ENCODE measurements at places on chromosomes 6 and 20.

DNA sequence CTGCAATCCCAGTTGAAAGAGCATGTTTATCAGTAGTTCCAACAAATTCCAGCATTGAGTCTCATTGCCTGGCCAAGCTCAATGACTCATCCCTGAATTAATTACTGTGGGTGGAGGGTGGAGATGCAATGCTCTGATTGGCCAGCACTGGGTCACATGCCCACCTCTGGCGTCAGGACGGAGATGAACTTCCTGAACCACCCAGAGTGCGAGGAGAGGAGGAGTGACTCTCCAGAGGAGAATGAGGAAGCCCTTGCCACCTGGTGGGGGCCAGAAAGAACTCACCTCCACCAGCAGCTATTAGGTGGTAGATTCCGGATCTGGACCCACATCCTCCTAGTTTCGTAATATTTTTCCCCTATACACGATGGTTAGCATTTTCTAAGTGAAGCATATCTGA is 283.9 kb downstream of the TBC1D7 start:
- DNase-seq, result no peak

GRCh38 chr6:147023148-147023547 is 181.1 kb upstream of the STXBP5 start:
- no peak for DNase-seq

- DNase-seq, result peak; percentile 79
These were observed 83.3 kb downstream of the SYCP2 start for GRCh38 chr20:59850018-59850641.

- DNase-seq, result no peak
These were observed 19.0 kb upstream of the UNC93A start for GRCh38 chr6:167272151-167272550.

- no peak for DNase-seq
These were observed 1289.3 kb downstream of the HACE1 start for GRCh38 chr6:103570431-103570830.

DNA sequence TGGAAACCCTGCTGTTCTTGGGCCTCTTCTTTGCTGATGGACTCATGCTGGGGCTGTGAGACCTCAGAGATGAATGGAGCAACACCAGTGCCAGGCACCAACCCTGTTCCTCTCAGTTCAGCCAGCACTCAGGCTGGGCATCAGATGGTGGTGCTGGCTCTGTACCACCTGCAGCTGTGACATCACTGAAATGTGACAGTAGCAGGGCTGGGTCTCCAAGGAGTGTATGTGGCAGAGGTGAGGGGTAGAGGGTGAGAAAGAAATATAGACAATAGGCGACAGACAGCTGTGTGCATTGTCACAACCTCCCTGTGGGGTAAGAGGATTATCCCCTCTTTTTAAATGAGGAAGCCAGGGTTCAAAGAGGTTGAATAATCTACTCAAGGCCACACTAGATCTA is at the start of gene TP53TG5:
TSS of gene TP53TG5 (minus strand) at position 135 of the 400 bp plus-strand sequence. CDS start at position 46, 89 bp downstream.
- no peak for DNase-seq

- no peak for DNase-seq
These were observed 27.1 kb downstream of the BCAS1 start for GRCh38 chr20:54043076-54043967.

DNA sequence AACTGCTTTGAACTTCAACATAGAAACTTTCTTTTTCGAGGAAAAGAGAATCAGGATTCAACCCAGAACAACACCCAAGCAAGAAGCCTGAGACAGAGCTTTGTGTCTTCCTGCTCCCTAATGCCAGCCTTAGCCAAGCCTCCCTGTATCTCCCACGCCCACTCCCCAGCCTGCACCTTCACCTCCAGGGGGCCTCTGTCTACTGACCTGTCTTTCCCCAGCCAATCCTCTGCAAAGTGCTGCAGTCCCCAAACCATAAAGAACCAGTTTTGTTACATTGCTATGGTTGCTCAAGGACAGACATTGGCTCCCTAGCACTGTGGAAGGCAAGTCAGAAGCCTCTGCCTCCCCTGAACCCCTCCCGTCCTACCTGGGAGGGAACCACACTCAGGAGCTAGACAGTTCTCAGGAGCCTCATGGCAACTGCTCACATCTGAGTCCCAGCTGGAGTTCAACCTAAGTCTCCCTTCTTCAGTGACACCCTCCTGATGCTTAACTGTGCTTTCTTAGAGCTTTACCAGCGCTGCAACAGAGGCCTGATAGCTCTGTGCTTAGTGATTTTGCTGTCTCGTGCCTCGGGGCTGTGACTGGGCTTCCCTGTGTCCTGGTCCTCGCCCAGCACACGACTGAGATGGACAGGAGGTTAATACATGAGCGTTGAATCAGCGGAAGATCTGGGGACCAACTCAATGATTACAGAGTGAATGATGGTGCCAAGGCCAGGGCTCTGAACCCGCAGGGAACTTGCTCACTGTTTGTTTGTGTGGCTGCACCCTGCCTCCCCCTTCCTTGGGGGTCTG is 101.5 kb upstream of the DUSP22 start:
- no peak for DNase-seq

DNA sequence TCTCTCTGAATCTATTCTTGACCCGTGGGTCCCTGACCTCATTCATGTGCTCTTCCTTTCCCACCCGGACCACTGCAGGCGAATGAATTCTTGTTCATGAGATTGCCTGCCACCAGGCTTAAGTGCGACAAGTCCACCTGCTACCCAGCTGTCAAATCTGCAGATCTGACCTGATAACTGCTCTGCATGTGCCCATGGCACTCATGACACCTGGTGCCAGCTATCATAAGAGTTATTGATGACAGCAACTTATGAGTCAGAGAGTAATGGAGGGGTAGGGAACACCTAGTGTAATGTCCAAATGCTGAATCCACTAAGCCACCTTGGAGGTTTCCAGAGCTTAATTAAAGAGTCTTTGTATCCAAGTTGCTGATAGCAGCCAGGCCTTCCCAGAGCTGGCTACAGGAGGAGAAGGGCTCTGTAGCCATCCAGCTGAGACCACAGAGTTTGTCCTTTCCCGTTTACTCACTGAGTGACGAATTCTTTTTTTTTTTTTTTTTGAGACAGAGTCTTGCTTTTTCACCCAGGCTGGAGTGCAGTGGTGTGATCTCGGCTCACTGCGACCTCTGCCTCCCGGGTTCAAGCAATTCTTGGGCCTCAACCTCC is 17.4 kb downstream of the SHLD1 start:
- DNase-seq, result peak; percentile 28

DNA sequence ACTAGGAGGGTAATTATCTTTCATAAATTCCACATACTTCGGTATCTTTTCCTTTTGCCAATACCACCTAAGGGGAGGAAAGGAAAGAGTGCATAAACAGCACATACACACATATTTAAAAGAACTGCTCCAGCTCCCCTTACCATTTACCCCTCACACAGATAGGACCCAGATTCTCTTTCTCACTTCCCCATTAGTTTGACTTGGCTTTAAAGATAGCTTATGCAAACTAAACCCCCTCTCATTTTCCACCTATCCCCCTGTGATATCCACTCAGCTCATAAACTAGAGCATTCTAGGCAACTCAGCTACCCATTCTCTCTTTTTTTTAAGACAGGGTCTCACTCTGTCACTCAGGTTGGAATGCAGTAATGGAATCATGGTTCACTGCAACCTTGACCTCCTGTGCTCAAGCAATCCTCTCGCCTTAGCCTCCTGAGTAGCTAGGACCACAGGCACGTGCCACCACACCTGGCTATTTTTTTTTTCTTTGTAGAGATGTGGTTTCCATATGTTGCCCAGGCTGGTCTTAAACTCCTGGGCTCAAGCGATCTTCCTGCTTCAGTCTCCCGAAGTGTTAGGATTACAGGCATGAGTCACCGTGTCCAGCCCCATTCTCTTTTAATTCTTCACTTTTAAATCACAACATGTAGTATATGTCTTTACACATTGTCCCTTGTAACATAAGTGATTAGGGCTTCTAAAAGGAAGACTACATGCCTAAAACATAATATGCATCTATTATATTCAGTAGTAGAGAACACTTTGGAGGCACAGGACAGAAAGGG is 4.0 kb downstream of the FUCA2 start:
- DNase-seq, result no peak

- DNase-seq, result no peak
These were observed at the start of gene VSTM2L for GRCh38 chr20:37902504-37903313. TSS of gene VSTM2L (plus strand) at chr20:37903127. CDS start at chr20:37903351, 224 bp downstream.

DNA sequence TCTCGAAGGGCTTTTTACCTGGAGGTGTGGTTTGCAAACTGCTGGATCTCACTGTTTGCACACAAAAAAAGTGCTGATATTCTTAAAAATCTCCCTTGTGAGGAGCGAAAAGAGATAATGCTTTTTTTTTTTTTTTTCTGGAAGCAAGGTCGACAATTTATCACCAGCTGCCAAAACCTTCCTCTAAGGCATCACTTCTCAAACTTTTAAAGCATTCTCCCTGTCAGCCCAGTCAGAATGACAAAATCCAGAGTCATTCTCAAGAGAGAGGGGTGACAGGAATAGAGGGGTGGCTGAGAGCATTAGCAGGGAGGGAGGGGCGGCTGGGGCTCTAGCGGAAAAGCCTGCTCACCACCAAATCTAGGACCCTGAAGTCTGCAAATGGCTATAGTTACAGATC is 137.2 kb upstream of the ARMC2 start:
- DNase-seq, result no peak

DNA sequence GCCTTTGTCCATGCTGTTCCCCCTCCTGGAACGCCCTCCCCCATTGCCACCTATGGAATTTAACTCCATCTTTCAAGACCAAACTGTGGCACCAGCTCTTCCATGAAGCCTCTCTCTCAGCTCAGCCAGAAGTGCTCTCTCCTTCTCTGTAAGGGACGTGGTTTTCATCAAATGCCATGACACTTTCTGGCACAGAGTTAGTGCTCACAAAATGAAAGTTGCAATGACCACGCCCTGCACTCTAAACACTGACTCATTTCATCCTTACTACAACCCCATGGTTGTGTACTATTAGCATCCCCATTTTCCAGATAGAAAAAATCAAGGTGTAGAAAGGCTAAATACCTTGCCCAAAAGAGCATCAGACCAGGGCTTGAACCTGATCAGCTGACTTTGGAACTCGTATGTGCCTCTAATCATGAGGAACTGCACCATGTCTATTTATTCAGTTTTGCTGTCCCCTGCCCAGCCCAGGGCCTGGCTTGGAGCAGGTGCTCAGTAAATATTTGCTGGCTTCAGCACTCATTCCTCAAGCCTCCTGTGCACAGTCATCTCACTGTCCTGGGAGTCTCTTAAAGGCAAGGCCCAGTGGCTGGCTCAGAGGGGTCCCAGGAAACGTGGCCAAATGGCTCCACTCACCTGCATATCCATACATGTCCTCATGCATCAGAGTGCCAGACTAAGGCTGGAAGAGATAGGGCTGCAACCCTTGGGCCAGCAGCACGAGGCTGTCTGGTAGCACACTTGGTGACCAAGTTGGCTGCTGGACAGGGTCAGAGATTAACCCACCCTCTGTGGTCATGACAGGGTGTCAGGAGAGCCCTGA is 77.9 kb downstream of the MRPL14 start:
- no peak for DNase-seq

DNA sequence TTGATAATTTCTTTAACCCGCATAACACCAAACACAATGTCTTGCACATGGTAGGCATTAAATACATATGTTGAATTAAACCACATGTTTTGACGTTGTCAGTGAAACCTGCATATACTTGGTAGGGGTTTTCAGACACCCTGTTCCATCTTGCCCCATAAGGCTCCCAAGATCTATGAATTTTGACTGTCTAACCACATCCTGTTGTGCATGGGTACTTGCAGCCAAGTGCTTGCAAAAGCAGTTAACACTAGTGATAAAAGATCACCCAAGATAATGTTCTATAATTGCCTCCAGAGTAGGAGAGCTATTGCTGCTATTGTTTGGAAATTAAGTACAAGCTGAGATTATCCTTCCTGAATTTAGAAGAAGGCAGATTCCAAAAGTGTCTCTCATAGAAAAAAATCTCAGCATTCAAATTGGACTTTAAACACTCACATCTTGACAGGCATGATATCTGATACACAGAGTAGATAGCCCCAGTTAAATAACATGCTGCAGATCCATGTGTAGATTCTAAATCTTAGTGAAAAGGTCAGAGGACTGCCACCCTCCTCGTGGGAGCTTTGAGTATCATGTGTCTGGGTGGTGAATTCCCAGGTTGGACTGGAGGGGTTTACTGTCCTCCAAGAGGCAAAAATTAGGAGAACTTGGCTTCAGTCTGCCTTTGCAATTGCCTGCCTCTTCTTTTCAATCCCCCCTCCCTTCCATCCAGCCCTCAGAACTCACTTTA is 25.8 kb upstream of the CCN6 start:
- DNase-seq, result no peak

- DNase-seq, result no peak
These were observed 447.9 kb upstream of the FKBP1C start for GRCh38 chr6:62763125-62763912.

- no peak for DNase-seq
These were observed 33.4 kb upstream of the IPCEF1 start for GRCh38 chr6:154390034-154390433.

DNA sequence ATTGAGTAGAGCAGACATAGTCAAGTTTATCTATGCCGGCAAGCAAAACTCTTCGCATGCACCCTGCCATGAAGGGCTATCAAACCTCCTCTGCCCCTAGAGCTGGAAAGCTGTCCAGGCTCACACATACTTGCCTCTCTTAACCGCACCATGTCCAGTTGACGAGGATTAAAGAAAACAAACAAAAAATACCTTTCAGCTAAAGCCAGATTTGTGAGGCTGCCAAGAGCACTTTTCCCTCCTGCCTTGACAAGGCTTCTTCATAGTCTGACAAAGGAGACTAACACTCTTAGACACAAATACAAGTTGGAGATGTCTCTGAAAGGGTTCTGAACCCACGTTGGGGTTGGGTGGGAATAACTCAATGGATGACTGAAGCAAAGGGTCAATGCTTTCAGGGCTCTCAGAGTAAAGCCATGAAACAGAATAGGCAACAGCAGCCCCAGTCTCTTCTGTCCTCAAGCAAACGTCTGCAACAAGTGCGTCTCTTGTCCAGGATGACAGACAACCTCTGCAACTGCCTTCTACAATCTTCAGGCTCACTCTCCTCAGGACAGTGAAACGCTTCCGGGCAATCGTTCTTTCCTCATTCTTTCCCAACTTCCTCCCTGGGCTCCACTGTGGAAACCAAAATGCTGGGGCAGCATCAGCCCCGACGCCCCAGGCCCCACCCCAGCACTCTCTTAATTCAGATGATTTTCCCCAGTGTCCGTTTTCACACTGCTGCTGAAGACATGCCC is 57.8 kb downstream of the AGPAT4 start:
- DNase-seq, result no peak

GRCh38 chr6:161088676-161089328 is 97.2 kb downstream of the MAP3K4 start:
- no peak for DNase-seq

GRCh38 chr6:3732345-3733141 is 19.0 kb downstream of the PXDC1 start:
- DNase-seq, result peak; percentile 86

DNA sequence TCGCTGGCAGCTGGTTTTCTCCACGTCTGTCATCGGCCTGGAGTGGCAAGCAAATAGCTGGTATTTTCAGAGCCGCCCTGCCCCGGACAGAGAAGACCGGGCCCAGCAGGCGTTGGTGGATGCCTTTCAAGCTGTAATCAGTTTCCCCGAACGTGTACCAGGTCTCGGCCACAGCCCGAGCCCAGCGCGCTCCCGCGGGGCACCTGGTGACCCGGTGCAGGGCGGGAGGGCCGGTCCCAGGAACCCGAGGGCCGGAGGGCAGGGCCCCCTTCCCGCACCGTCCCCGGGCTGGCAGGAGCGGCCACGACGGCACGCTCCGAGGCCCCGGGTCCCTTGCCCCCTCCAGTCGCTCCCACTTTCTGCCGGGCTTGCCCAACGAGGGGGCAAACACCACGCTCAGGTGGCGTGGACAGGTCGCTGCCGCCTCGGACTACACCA is 348 bp upstream of the PYGB start:
- DNase-seq, result peak; percentile 21

Data from NCI-H1417 (cell line).